Mesothelial cell of epicardium (in vitro differentiated cells): ENCODE measurements at places on chromosomes 7 and 10.

DNA sequence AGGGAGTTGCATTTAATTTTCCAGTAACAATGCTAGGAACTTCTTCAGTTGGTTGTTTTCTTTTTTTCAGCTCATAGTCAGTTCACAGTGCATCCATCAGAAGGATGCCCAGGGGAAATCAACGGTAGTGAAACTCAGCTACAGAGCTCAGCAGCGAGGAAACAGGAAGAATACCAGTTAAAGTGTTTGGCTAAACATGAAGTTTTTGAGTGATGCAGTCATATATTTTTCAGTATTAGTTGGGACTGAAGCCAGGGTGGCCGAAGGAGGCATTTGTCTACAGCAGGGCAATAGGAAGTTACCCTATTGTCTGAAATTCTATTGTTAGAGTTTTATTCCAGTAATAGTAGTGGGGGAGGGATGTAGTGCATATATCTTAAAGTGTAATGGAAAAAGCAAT is 45.3 kb upstream of the MALRD1 start:
- no peak for DNase-seq

GRCh38 chr10:15106352-15107013 is 9.3 kb downstream of the RPP38 start:
- DNase-seq = peak; percentile 80

DNA sequence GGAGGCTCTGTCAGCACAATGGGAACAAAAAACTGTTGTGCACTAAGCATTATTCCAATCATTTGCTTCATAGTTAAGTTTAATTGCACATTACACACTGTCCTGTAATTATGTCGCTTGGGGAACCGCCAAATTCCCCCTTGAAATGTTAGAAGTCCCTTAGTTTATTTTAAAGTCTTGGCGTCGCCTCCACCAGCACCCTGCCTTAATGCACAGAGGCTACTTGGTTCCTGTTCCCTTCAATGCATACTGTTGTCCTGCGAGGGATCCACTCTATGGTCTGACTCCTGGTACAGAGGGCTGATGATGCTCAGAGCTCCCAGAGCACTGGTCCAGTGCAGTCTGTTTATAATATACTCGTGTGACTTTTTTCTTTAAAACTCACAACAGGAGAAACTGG is 330.7 kb downstream of the ELMO1 start:
- no peak for DNase-seq

DNA sequence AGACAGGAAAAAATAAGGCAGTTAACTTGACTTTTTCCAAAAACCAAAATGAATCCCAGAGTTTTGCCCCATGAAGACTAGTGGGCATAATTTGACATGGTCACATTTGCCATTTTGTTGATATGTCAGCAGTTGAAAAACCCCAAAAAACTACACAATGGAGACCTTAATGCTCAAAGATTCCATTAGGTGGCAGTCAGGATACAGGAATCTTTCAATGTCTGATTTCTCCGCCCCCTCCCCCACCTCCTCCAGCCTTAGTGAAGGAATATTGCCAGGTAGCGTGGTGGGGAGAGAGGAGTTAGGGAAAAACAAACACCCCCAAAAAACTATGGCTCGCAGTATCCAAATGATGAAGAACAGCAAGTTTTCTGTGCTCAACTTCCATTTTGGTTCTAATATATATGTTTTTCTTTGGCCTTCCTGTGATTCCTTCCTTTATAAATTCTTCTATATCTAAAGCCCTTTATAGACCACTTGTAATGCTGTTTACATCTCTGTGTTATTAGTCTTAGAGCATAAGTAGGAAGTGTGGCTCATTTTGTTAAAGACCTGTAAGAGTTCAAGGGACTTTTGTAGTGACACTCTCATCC is 6.7 kb upstream of the SMNDC1 start:
- peak; percentile 31 for DNase-seq

GRCh38 chr7:50268223-50268622 is 36.3 kb upstream of the IKZF1 start:
- DNase-seq = no peak

DNA sequence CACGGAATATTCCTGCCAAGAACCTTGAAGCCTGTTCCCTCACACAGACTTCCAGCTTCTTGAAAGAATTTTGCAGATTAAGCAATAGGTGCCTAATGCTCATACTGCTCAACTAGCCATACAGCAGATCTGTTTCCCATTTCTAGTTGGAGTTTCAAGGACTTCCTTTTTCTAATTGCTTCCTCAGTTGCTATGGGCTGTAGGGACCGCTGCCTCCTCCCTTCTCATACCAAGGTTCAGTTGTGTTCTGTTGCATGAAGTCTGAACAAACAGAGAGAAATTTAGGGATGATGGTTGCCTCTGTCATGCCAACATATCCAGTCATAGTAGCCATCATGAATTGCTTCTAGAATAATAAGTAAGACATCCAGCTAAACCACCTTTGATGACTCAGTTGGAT is 6.8 kb downstream of the ITGA8 start:
- no peak for DNase-seq

DNA sequence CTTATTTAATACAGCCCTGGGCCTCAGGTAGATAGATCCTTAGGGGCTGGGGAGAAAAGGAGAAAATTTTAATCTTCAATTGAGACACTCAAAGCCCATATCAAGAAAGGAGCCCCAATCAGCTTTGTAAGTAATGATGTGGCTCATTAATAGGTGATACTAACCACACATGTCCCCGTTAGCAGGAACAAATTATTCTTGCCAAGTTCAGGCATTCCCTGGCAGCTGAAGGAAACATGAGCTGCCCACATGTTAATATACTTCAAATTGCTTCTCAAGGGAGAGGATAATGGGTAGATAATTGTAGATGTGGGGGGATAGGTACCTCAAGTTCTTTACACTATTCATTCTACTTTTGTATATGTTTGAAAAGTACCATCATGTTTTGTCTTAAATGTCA is 14.5 kb downstream of the IFIT5 start:
- DNase-seq = no peak

DNA sequence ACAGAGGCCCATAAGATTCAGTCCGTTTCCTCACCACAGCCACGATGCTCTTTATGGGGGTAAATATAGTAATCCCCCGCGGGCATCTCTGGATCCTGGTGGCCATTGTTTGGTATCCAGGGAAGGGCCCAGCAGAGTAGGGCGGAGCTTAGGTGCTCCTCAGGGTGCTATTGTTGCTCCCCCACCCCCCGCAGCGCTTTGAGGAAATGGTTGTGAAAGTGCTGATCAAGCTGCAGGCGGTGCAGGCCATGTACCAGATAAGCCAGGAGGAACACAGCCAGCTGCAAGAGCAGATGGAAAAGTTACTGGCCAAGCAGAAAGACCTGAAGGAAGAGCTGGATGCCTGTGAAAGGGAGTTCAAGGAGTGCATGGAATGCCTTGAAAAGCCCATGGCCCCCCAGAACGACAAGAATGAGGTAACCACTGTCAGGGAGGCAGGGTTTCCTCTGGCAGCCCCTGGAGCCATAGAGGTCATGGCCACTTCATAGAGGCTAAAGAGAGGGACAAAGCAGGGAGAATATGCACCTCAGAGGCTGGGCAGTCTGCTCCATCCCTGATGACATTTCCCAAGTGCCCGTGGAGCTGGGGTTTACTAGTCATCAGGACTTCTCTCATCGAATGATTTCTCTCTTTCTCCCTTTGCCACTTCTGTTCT is 17.6 kb upstream of the FLNC start:
- DNase-seq = no peak
